ENCODE measurements at places on chromosomes 11 and 22.

DNA sequence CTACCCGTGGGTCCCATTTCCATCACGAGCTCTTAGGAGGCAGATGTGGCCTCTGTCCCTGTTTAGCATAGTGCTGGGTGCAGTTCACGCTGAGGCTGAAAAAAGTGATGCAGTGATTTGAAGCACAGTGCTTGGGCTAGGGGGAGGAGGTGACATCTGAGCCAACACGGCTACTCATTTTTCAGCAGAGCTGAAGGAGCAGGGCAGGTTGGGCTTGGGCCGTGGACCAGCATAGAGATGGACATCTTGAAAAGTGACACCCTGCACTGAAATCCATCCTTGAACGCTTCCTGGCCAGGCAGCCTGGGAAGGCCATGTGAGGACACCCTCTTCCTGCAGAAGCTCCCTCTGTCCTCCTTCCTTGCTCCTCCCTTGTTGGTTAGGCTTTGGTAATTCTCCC, 66.4 kb downstream of the ADAMTS15 start:
- DNase-seq, result no peak

DNA sequence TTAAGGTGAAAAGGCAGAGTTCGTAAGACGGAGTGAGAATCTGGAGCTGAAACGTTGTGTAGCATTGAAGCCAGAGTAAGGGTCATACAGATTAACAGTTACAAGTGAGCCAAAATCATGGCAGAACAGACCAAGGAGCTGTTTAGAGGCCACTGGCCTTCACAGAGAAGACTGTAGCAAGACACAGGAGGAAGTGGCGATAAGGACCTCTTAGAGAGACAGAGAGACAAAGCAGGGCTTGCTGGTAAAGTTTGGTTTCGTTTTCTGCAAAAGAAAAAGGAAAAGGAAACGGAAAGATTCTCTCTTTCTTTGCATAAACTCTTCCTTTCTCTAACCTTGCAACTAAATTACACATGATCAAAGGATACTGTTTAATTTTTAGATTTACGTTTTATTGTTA, 83.0 kb downstream of the AASDHPPT start:
- no peak for DNase-seq

- peak; percentile 59 for DNase-seq
Observed at GRCh38 chr11:117096201-117096991, 1.8 kb downstream of the SIK3 start.

DNA sequence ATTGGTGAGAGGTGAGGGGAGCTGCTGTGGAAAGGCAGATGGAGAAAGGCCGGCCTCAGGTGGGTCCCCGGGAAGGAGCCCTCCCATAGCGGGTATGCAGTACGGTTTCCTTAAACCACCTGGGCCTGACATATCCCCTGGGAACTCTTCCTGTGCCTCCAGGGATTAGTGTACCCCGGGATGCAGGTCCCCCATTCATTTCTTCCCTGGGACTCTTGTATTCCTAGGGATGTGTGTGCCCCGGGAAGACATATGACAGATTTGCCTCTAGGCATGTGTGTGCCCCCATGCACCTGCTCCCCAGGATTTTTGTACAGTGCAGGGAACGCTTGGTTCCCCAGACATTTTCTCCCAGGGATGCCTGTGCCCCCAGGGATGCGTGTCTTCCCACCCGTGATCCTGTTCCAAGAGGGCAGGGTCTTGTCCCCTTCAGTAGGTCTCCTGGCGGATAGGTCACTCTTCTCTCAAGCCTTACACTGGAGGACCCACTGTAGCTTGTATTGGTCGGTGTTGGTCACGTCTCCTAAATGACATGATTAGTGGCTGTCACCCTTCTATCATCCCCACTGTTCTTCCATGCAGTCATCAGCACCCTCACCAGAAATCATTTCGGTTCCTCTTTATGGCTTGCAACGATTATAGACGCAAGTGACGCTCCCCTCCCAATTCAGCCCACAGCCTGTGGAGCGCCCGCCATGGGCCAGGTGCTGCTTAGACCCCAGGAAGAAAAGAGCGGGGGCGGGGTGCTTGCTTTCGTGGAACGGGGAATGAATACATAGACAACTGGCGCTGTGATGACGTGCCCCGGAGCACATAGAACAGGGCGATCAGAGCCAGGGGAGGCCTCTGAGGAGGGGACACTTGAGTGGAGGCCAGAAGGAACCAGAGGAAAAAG, 1.3 kb downstream of the PARVB start:
- DNase-seq, result peak; percentile 69

- DNase-seq, result no peak
Observed at GRCh38 chr11:117716521-117717440, 80.2 kb downstream of the DSCAML1 start.
